ENCODE measurements at places on chromosomes 11 and 22.

DNA sequence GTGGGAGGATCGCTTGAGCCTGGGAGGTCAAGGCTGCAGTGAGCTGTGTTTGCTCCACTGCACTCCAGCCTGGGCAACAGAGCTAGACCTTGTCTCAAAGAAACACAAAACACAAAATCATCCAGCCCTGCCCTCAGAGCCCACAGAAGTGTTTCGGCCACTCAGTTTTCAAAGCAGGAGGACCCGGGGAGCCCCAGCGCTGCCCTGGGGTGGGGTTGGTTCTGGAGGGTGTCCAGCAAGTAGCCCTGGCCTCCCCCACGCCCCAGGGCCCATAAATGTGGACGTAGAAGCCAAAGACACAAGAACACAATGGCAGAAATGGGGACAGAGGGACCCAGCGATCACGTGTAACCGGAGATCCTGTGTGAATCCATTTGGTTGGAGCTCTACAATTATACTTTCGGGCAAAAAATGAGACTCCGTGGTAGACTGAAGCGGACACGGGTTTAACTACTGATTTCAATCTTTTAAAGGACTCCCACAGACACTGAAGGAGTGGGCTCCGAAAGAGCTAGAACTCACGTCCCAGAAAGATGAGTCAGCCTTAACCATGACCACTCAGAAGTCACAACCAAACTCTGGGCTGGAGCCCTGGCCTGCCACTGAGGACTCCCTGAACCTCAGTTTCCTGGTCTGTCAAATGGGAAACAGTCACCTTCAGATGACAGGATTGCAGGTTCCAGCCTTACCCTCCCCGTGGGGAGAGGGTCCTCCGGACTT is 9.0 kb upstream of the CYTH4 start:
- DNase-seq, result no peak

GRCh38 chr11:45982656-45983470 is 60.4 kb downstream of the LARGE2 start:
- DNase-seq, result no peak

- DNase-seq, result no peak
These were observed 9.3 kb downstream of the CCND1 start for GRCh38 chr11:69650081-69650831.

GRCh38 chr11:132977746-132978145 is 554.6 kb downstream of the OPCML start:
- DNase-seq, result no peak

DNA sequence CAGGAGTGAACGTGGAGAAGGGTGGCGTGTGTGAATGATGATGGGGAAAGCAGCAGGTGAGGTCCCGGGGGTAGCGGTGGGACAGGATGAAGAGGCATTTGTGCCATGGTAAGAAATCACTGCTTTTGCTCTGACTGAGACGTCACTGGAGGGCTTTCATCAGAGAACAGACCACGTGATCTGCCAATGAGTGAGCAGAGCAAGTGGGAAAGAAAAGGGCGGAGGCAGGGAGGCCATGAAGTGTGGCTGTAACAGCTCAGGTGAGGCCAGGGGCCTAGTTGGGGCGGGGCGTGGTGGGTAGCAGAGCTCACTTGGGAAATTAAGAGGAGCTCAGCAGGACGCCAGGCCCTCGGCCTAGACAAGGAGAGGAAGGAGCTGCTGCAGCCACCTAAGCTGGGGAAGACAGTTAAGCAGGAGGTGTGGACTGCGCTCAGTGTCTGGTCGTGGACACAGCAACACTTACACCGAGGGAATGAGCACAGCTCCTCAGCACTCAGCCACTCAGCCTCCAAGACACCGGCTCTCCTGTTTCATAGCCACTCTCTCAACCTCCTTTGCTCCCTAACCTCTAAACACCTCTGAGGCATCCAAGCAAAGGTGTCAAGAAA is 14.1 kb upstream of the TMEM121B start:
- no peak for DNase-seq

DNA sequence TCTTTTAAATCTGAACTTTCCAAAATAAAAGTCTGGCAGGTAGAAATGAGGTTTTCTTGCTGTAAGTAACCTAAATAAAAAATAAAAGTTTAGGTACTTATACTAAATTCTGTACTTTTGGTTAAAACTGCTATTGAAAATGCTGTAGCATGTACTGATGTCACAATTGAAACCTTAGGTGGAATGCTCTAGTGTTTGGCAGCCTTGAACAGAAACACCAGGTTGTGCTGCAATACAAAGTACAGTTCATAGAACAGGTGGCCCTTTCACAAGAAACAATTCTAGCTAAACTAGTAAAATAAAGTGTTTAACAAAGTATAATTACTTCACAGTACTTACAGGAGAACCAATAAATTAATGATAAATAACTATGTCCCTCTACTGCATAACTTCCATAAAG is 25.1 kb downstream of the NPAT start:
- DNase-seq, result no peak

DNA sequence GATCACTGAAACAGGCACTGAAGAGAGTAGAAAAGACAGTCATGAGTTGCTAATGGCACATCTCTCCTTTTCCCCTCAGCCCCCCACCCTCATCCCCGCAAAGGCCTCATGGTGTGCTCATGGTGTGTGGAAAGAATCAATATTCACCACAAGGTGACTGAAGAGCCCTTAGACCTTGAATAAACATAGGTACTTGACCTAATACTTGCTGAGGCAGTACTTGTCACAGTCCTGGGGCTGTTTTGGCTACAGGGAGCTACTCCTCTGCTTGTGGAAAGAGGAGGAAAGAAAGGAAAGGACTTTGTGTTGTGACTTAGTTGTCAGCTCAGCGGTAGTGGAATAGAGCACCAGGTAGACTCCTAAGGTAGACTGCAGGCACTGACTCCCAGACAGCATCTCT is 537.8 kb upstream of the CCDC179 start:
- no peak for DNase-seq

GRCh38 chr11:34621876-34622275 is 983 bp downstream of the EHF start:
- DNase-seq, result no peak

DNA sequence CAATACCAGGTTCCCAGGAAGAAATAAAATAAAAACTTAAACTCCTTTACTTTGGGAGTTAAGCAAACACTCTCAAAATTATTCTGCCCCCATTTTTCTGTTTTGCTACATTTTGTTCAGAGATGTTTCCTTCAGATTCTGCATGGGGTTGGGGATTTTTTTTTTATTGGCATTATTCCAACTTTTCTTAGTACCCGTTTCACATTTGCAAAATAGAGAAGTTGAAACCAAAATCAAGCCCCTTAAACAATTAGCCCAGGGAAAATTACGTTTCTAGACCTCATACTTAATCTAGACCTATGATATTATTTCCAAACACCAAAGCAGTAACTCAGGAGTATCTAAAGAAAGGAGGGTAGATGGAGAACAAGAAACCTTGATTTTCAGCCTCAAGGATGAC is 20.6 kb upstream of the MS4A7 start:
- no peak for DNase-seq

DNA sequence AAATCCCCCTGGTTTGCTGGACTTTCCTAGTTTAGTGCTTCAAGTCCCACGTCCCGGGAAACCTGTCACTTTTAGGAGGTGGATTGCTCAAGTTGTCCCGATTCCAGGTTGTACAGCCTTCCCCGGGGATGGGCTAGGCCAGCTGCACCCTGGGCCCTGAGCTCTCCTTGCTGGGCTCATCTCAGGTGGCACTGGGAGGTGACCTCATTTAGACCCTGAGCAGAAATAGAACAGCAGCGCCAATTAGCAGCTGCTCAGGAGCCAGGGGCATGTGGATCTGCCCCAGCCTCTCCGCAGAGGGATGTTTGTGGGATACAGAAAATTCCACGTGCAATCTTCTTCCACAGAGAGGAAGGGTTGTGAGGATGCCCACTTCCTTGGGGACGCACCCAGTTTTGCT is 9.6 kb upstream of the CERK start:
- DNase-seq, result no peak

DNA sequence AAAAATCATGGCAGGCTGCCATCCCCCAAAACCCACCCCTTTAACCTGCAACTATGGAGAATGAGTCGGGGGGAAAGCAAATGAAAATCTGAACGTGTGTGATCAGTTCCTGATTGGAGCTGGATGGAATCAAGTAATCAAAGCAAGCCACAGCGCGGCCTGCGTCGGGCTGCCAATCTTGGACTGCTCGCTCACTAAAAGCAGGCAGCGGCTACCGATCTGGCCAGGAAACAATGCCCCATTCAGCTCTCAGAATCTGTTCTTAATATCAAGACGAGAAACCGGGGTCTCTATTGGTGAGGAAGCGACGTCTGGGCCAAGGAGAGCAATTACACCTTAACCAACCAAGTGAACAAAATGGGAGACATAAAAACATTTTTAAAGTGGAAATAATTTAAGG is 472.2 kb downstream of the SOX6 start:
- DNase-seq, result no peak

- DNase-seq, result no peak
These were observed 569.9 kb upstream of the CADM1 start for GRCh38 chr11:116073854-116074837.

- no peak for DNase-seq
These were observed 22.1 kb upstream of the UCP3 start for GRCh38 chr11:74030723-74031676.

- DNase-seq, result no peak
These were observed 4461.3 kb upstream of the OR11H1 start for GRCh38 chr22:11066458-11067285.

GRCh38 chr11:2202071-2202899 is 30.7 kb upstream of the TH start:
- no peak for DNase-seq

DNA sequence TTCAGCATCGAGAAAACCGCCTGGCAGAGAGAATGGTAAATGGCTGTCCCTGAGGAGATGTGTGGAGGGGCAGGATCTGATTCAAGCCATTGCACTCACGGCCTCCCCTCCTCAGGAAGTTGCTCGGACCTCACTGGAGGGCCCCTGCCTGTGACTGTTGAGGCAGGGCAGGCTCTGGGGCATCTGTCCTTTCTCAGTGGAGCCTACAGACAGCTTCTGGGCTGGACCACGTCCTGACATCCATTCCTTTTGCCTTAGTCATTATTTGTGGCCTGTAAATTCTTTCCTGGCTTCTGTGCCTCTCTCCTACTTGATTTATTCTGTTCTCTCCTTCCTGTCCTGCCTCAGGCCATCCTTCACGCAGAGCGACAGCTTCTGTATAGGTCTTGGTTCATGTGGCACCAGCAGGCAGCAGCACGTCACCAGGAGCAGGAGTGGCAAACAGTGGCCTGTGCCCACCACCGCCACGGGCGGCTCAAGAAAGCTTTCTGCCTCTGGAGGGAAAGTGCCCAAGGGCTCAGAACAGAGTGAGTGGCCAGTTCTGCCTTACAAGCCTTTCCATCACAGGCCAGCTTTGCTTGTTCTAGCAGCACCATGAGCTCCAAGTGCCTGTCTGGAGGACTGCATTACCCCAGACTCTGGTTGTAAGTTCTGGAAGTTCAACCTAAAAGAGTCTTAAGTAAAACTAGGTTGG is 59.6 kb downstream of the PISD start:
- DNase-seq, result no peak

GRCh38 chr22:27283714-27284113 is 517.8 kb downstream of the MN1 start:
- no peak for DNase-seq

DNA sequence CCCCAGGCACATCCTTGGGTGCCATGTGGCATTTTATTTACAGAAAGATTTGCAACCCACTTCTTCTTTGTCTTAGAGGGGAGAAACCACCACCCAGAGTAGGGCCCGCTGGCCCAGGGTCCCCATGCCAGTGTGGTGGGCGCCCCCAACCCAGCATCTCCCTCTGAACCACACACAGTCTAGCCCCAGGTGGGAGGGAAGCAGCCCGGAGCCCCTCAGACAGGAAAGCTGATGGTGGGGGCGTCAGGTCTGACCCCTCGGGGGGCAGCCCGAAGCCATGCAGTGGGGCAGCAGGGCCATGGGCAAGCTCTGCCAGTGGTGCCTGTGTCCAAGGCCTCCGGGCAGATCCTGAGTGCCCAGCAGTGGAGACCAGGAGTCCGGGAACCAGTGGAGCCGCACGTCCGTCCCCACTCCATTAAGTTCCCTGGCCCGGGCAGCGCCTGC is 11.7 kb downstream of the TRPM5 start:
- no peak for DNase-seq

DNA sequence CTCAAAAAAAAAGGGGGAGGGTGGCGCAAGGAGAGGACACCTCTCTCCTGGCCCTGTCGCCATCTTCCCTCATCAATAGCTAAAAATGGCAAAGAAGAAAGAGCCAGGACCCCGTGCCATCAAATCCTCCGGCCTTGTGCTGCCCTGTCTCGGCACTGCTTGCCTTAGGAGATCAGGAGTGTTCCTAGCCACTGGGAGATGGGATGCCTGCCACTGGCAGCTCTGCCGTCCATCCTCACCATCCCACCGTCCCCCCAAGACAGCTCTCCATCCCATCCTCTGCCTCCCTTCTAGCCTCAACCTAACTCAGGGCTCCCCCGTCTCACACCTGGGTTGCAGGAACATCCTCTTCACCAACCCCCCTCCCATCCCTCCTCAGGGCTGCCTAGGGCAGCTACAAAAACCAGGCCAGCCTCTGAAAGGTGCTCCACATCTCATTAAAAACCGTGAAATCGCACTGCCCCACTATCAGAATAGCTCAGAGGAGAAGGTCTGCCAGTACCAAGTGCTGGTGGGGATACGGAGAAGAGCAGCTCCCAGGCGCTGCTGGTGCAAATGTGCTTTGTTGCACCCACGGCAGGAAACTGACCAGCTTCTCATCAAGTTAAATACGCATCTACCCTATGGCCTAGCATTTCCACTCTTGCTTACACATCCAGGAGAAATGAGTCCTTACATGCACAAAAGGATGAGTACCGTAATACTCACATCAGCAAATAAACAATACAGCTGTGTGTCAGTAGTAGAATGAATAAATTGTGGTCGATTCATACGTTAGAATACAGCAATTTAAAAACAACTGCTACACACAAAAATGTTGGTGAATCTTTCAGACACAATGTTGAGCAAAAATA is 31.7 kb upstream of the GCAT start:
- no peak for DNase-seq
